A375 (cell line): ENCODE measurements at places on chromosomes 11 and 22. TPM values are rescaled to one million over a fixed set of nuclear protein-coding genes. Genes with fewer than 3 reads are reported as not detected.

PHOX2A gene
- not detected in 2 replicates for total RNA-seq

RPS6KB2 gene
- total RNA-seq, result 71.7 and 98.8 TPM in 2 replicates

BARX2 gene
- total RNA-seq, result 0.32 and 0.53 TPM in 2 replicates

ZNF195 gene
- total RNA-seq, result 21.2 and 31.3 TPM in 2 replicates

APOL5 gene
- total RNA-seq, result not detected in 2 replicates

TMEM126B gene
- total RNA-seq, result 34.2 and 53.1 TPM in 2 replicates

SLC29A2 gene
- total RNA-seq, result 4.5 and 6.0 TPM in 2 replicates

DBX1 gene
- total RNA-seq, result not detected in 2 replicates

PDGFD gene
- total RNA-seq, result 0.08 and 0.21 TPM in 2 replicates

DKK3 gene
- 8.8 and 13.8 TPM in 2 replicates for total RNA-seq

FOLR2 gene
- total RNA-seq, result not detected in 2 replicates

KRTAP5-1 gene
- not detected in 2 replicates for total RNA-seq

HOATZ gene
- not detected in 2 replicates for total RNA-seq

HBD gene
- total RNA-seq, result not detected in 2 replicates

INSC gene
- total RNA-seq, result not detected in 2 replicates

SYT13 gene
- not detected in 2 replicates for total RNA-seq

FZD4 gene
- 2.3 and 2.5 TPM in 2 replicates for total RNA-seq

BAIAP2L2 gene
- total RNA-seq, result 44.1 and 48.5 TPM in 2 replicates

CREB3L1 gene
- total RNA-seq, result 1.1 and 1.2 TPM in 2 replicates

KDM4D gene
- 1.4 and 1.6 TPM in 2 replicates for total RNA-seq

B3GAT1 gene
- 2.4 and 2.8 TPM in 2 replicates for total RNA-seq

CARD18 gene
- total RNA-seq, result not detected in 2 replicates

MAJIN gene
- not detected in 2 replicates for total RNA-seq

SLC22A25 gene
- not detected in 2 replicates for total RNA-seq

TMEM191B gene
- total RNA-seq, result 0.23 TPM in 1 of 2 replicates, not detected in the other

ACTN3 gene
- not detected in 2 replicates for total RNA-seq

MB gene
- not detected in 2 replicates for total RNA-seq

GUCY1A2 gene
- 0.04 and 0.13 TPM in 2 replicates for total RNA-seq

OR52I1 gene
- not detected in 2 replicates for total RNA-seq

TYR gene
- not detected in 2 replicates for total RNA-seq

SYNGR1 gene
- total RNA-seq, result 6.8 and 8.7 TPM in 2 replicates

HPX gene
- 0.45 and 0.53 TPM in 2 replicates for total RNA-seq

CHORDC1 gene
- total RNA-seq, result 37.9 and 40.2 TPM in 2 replicates

SLC37A2 gene
- total RNA-seq, result 15.2 and 16.2 TPM in 2 replicates

SUSD2 gene
- total RNA-seq, result 6.1 and 7.4 TPM in 2 replicates

SLC22A9 gene
- total RNA-seq, result not detected in 2 replicates

CTTN gene
- total RNA-seq, result 205 and 229 TPM in 2 replicates

CBLIF gene
- total RNA-seq, result not detected in 2 replicates

MS4A14 gene
- total RNA-seq, result not detected in 2 replicates

C11orf86 gene
- not detected in 2 replicates for total RNA-seq

KRTAP5-2 gene
- not detected in 2 replicates for total RNA-seq

FGF19 gene
- 0.15 TPM in 1 of 2 replicates, not detected in the other for total RNA-seq

MS4A7 gene
- not detected in 2 replicates for total RNA-seq

MMP10 gene
- total RNA-seq, result 0.19 and 0.72 TPM in 2 replicates

CD81 gene
- 81.7 and 83.2 TPM in 2 replicates for total RNA-seq

CNTN5 gene
- 3.6 and 4.7 TPM in 2 replicates for total RNA-seq

RASGRP2 gene
- 0.19 TPM in 1 of 2 replicates, not detected in the other for total RNA-seq

TREH gene
- total RNA-seq, result not detected in 2 replicates

MOV10L1 gene
- total RNA-seq, result 0.11 TPM in 1 of 2 replicates, not detected in the other

MS4A12 gene
- not detected in 2 replicates for total RNA-seq

CHADL gene
- total RNA-seq, result 1.0 and 1.2 TPM in 2 replicates

CARD16 gene
- total RNA-seq, result 0.40 TPM in 1 of 2 replicates, not detected in the other

PATE4 gene
- total RNA-seq, result not detected in 2 replicates

LMO2 gene
- total RNA-seq, result 0.93 and 1.1 TPM in 2 replicates

RIMBP3B gene
- 0.53 TPM in 2 replicates for total RNA-seq

SPI1 gene
- not detected in 2 replicates for total RNA-seq

PDE2A gene
- 1.5 and 6.6 TPM in 2 replicates for total RNA-seq

PHETA2 gene
- total RNA-seq, result 0.03 TPM in 1 of 2 replicates, not detected in the other
